Dermis blood vessel endothelial cell (primary cell): ENCODE measurements at places on chromosomes 13 and 19.

GRCh38 chr13:93435651-93436050 is 209.0 kb downstream of the GPC6 start:
- DNase-seq: no peak

DNA sequence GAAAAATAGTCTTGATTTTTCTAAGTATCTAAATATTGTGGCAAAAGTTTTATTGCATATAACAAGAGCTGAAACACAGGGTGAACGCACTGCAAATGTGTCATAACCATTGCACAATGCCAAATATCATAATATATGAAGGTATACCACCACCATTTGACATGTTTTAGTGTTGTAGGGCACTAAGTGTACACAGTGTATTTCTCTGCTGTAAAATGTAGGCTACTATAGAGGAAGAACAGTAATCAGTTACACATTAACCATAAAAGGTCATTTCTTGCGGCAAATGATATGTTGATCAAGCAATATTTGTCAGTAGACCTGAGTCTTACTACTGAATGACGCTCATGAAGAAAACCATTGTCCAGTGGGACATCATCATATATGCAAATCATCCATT is 18.3 kb upstream of the KLF5 start:
- DNase-seq: no peak

- no peak for DNase-seq
These were observed 3.1 kb upstream of the KLK3 start for GRCh38 chr19:50851620-50852019.

- DNase-seq: no peak
These were observed 7.3 kb upstream of the SLC7A9 start for GRCh38 chr19:32876919-32877285.

- peak; percentile 68 for DNase-seq
These were observed 109.5 kb downstream of the KCNRG start for GRCh38 chr13:50124536-50125303.

DNA sequence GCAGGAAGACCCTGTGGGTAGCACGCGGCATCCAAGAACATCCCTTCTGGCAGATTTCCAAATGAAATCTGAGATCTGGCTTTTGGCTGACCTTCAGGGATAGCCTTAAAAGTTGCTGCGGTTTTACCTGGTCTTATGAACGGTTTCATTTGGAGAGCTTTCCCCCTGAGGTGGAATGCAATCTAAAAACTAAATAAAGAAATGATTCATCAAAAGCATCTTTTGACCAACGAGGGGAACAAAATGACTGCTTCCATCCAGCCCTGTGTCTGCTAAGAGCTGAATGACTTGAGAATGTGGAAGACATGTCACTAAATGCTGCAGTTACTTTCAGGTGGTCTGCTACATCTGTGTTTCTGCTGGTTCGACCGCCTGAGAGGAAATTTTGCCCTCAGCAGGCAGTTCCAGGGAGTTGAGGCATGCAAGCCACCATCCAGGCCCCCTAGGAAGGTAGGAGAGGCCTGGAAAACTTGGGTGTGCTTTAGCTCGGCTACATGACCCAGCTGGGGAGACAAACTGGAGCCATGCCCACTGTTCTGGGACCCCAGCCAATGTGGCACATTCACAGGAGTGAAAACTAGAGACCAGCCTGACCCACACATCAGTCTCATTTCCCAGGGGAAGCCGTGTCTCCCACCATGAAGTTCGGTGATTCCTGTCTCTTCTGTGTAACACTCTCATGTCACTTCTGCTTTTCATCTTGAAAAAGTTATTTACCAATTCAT is 175.1 kb upstream of the KL start:
- no peak for DNase-seq
